ENCODE measurements at places on chromosomes 7 and 10. TPM values are rescaled to one million over a fixed set of nuclear protein-coding genes. Genes with fewer than 3 reads are reported as not detected.

- peak; percentile 62 for DNase-seq
Observed at GRCh38 chr7:5574770-5575269, 151.2 kb upstream of the TNRC18 start.

- no peak for DNase-seq
Observed at GRCh38 chr7:90582164-90582563, 14.0 kb upstream of the CDK14 start.

- DNase-seq = peak; percentile 73
Observed at GRCh38 chr7:48035967-48036478, 680 bp downstream of the C7orf57 start.

- DNase-seq = no peak
Observed at GRCh38 chr10:52558090-52558489, 214.5 kb downstream of the MBL2 start.

Gene ADK
- 45.8 TPM for total RNA-seq

Gene ASIC3
- total RNA-seq = 3.9 TPM

Gene CPA4
- 0.55 TPM for total RNA-seq
